ENCODE measurements at places on chromosomes 4 and X.

GRCh38 chrX:130878350-130879341 lies 24.4 kb downstream of the ENOX2 start:
- DNase-seq, result no peak

- DNase-seq, result no peak
Observed at GRCh38 chr4:11252149-11252548, 176.5 kb downstream of the HS3ST1 start.

DNA sequence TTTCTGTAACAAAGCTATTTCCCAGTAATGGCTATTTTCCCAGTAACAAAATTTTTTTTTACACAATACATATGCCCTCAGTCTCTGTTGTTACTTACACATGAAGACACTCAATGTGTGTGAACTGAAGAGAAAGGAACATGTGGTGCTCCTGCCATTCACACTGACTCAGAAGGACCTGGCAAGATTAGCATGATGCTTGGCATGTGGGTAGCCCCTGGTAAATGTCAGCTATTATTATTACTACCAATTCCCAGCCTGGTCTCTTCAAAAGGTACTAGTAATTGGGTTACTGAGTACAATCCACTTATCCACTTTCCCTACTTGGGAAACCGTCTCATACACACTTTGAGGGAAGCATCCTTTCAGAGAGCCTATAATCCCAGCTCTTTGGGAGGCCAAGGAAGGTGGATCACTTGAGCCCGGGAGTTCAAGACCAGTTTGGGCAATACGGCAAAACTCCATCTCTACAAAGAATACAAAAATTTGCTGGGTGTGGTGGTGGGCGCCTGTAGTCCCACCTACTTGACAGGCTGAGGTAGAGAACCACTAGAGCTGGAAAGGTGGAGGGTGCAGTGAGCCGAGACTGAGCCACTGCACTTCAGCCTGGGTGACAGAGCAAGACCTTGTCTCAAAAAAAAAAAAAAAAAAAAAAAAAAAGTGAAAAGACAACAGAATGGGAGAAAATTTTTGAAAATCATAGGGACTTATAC lies 14.6 kb downstream of the RBBP7 start:
- no peak for DNase-seq

DNA sequence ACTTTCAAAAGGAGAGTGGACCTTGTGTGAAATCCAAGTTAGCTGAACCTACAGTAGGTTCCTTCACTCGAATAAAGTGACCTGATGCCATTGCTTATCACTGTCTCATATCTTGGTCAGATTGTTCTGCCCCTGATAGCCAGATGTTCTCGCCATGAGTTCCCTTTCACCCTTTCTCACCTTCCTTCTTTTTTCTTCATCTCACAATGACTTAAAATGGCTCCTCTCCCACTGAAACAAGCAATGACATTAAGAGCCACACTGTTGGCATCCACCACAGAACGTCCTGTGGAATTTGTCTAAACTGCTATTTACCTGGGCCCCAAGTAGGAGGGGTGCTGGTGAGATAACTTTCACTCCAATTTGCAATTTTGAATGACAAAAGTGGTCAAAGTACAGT lies 227.6 kb upstream of the PPP1R2C start:
- DNase-seq, result no peak

GRCh38 chr4:69843932-69844331 lies 16.0 kb downstream of the SULT1E1 start:
- DNase-seq, result no peak

DNA sequence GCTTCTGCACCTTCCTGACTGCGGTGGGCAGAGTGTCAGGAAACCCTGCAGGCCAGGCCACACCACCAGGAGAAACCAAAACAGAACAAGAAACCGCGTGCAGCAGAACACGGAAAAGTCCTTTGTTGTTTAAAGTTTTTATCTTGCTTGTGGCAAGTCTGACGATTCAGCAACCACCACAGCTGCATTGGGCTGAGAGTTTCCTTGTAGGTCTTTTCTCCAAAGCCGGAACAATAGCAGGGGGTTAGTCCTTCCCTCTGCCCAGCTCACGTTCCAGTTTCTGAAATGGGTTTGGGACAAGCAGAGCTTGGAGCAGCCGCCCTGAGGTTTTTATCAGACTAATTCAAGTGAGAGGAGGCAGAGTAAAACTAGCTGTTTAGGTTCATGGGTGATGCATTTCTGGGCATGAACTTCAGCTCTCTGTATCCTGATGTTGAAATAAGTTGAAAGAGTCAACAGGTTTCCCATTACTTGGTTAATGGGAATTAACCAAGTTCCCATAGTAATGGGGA lies 216.9 kb downstream of the PTTG2 start:
- peak; percentile 39 for DNase-seq

DNA sequence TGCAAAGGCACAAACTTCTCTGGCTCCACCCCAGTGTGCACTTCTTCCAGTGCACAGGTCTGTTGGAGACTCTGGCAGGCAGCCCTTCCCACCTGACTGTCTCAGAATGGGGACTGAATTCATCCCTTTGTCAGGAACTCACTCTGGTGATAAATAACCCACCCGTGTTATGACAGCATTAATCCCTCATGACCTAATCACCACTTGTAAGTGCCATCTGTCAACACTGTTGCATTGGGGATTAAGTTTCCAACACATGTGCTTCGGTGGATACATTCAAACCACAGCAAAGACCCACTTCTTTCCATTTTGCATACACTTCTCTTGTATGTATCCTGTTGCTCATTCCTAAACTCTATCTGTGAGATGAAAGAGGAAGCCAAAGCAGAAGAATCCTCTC lies 1002.9 kb upstream of the IGFBP7 start:
- DNase-seq, result no peak

GRCh38 chr4:30722359-30723200 lies 2.4 kb downstream of the PCDH7 start:
- DNase-seq, result no peak

GRCh38 chr4:7777871-7778509 lies 161.7 kb downstream of the AFAP1 start:
- no peak for DNase-seq

GRCh38 chr4:37953620-37954293 lies 6.4 kb upstream of the PTTG2 start:
- DNase-seq, result no peak

DNA sequence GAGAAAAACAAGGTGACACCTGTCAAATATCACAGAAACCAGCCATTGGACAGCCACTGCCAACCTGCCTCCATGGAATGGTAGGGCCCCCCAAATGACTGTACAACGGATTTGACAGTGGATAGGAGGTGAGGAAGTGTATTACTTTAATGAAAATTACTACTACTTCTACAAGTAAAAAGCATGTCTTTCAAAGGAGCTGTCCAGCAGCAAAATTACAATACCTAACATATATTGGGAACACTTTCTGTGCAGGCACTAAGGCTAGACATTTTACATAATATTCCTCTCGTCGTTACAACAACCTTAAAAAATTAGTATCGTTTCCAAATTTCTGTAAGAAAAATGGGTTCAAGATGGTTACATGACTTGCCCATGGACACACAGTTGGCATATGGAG lies 14.9 kb downstream of the PPP3CA start:
- no peak for DNase-seq

GRCh38 chr4:85968945-85969819 lies 390.7 kb downstream of the MAPK10 start:
- no peak for DNase-seq

- DNase-seq, result no peak
Observed at GRCh38 chr4:151668689-151669402, 92.0 kb downstream of the GATB start.

- no peak for DNase-seq
Observed at GRCh38 chr4:1172228-1172851, at the start of gene SPON2. Gene SPON2, minus strand, starts transcription at chr4:1172583.

GRCh38 chr4:124940387-124940786 lies 227.9 kb upstream of the ANKRD50 start:
- no peak for DNase-seq

DNA sequence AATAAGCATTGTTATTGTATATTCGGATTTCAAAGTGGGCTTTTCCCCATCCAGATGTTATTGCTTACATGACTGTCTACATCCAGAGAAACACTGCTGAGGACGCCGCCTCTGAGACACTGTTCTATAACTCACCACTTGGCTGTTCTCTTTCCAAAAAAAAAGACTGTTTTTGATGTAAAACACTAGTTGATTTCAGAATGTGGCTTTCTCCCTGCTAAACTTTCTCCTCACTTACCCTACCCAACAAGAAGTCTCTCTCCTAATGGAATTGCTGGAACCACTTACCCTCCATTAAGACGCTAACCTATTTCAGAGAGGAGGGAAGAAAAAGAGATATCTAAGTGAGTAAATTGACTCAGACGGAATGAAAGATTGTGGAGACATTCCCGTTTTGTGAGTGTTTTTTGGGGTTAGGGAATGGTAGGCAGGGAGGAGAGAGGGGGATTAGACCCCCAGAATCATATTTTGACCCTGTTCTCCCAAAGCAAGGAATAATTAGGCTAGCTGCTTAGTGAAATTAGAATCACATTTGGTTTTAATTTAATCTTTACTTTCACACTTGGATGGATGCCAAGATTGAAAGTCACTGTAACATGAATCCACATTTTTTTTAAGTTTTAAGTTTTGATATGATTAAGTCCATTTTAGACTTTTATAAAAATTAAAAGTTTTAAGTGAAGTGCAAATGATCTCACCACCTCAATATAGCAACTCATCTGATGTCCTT lies 174.9 kb downstream of the CHIC2 start:
- DNase-seq, result no peak

DNA sequence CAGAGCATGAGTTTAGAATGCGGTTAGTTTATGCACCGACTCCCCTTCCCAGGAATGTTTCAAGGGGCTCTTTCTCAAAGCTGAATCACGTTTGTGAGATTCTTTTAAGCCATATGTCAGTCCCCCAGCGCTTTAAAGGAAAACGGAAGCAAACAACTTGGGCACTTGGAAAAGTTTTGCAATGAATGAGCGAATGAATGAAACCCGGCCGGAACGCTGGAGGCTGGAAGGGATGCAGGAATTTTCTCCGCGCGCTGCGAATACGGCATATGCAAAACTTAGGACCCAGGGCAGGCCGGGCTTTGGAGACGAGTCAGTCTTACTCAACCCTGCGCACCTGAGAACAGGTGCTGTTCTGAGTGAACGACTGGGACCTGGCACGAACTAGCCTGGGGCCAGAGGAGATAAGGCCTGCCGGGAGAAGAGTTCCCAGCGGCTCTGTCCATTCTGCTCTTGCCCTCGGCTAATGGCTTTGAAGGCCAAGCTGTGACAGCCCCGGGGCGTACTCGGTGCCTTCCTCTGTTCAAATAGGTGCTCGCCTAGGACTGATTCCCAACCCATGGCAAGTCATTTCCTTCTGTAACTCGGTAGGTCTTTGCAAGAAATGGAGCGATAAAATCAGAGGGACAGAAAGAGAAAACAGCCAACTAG lies 743 bp upstream of the NRK start:
- no peak for DNase-seq

GRCh38 chrX:17028356-17028755 lies 81.9 kb downstream of the REPS2 start:
- no peak for DNase-seq

DNA sequence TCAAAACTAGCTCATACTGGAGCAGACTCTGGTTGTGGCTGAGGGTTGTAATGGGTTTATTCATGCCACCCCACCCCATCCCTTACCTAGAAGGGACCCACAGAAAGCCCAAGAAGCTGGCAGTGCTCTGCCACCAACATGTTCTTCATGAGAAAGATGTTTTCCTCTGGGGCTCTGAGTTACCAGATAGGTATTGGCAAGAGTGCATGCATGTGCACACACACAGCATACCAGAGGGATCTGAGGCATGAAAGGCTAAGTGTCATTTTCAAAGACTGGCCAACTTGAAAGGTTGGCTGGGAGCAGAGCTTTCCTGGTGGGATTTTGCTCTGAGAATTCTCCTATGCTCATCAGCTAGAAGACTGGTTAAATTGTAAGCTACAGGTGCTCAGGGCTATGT lies 65.2 kb downstream of the PHOX2B start:
- DNase-seq, result no peak

DNA sequence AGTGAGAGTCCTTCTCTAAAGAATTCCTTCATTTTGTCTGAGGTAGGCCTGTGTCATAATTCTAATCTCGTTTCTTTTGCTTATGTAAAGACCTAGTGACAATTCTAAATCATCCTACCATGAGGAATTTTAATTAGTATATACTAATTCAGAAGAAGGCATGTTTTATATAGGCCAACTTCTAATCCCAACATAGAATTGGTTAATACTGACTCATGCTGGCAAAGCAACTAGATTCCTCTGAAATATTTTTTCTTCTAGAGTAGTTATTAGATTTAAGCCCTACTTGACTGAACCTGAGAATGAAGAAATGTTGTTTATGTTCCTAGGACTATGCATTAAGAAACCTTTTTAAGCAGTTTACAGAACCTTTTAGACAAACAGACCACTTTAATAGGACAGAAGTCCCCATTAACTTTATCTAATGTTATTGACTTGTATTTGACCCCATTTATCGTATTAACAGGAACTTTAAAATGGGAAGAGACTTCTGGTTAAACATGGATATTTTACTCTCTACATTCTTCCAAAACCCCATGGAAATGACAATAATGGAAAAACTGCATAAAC lies 56.1 kb upstream of the EIF1AX start:
- DNase-seq, result no peak

- DNase-seq, result no peak
Observed at GRCh38 chr4:41750626-41751448, 2.3 kb upstream of the PHOX2B start.

- DNase-seq, result no peak
Observed at GRCh38 chrX:24189490-24189889, 40.0 kb downstream of the ZFX start.

GRCh38 chr4:111475001-111475400 lies 670.3 kb upstream of the FAM241A start:
- DNase-seq, result no peak

GRCh38 chr4:114156371-114156770 lies 176.9 kb upstream of the ARSJ start:
- no peak for DNase-seq

DNA sequence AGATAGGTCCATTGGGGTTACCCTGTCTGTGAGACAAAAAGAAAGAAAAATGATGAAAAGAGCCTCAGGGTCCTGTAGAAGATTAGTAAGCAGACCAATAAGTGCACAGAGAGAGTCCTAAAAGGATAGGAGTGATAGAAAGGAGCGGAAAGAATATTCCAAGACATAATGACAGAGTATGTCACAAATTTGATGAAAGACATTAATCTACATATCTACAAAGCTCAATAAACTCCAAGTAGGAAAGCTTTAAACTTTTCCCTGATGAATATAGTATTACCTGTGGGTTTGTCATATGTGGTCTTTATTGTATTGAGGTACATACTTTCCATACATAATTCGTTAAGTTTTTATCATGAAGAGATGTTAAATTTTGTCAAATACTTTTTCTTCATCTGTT lies 73.7 kb downstream of the MTMR8 start:
- DNase-seq, result no peak
